Gastrocnemius medialis (tissue), 4 donors: ENCODE measurements at places on chromosomes 12 and 14. TPM values are rescaled to one million over a fixed set of nuclear protein-coding genes. Genes with fewer than 3 reads are reported as not detected.

LPAR5 gene
- total RNA-seq: 0.49 TPM

TAS2R50 gene
- total RNA-seq: not detected

- no peaks in the 10 kb centered on the region for H3K36me3 ChIP-seq
- no peaks in the 10 kb centered on the region for H3K27me3 ChIP-seq
- H3K4me1 ChIP-seq: no peaks in the 10 kb centered on the region
- H3K4me3 ChIP-seq: no peak overlapping the region
Observed at GRCh38 chr12:115474539-115475353, 790.8 kb upstream of the TBX3 start.

SP7 gene
- total RNA-seq: not detected

LBHD2 gene
- total RNA-seq: not detected
